ENCODE measurements at places on chromosomes 7 and 10.

GRCh38 chr10:5557799-5558771, 33.3 kb downstream of the CALML3 start:
- no peak for DNase-seq

GRCh38 chr10:97640868-97641811, 669 bp downstream of the PI4K2A start:
- DNase-seq, result peak; percentile 5

- DNase-seq, result no peak
Observed at GRCh38 chr7:152862856-152863255, 103.3 kb downstream of the ACTR3B start.

- DNase-seq, result no peak
Observed at GRCh38 chr7:74149603-74150002, 24.6 kb upstream of the EIF4H start.

- DNase-seq, result no peak
Observed at GRCh38 chr10:87503886-87504285, 807 bp upstream of the MINPP1 start.

- no peak for DNase-seq
Observed at GRCh38 chr10:51000164-51000563, 74.1 kb upstream of the PRKG1 start.

- DNase-seq, result no peak
Observed at GRCh38 chr7:121525155-121525819, 129.2 kb upstream of the FAM3C start.

- no peak for DNase-seq
Observed at GRCh38 chr10:60669501-60669900, 108.8 kb upstream of the CDK1 start.

DNA sequence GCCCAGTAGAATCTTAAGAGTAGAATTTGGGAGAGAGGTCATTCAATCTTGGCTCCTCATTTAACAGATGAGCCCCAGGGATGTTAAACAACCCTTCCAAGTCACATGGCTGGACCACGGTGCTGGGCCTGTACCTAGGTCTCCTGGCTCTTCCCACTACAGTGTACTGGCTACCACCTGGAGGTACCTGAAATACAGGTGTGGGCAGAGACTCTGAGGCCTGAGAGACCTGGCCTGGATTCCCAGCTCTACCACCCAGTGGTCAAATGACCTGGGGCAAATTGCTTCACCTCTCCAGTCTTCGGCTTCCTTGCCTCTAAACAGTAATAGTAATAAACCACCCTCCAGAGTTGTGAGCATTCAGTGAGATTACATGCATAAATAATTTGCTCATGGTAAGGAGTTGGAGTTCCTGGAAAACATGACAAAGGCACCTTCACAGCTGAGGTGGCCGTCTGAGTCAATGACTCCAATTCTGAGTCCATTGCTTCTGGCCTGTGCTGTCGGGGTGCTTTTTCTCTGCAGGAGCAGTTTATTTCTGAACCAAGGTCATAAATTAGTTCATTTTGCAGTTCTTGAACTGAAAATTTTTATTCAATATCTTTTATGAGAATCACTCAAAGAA, 2.7 kb downstream of the GOT1 start:
- no peak for DNase-seq

- DNase-seq, result no peak
Observed at GRCh38 chr10:22934726-22935125, 6.9 kb downstream of the ARMC3 start.

GRCh38 chr10:119640875-119641526, 10.2 kb upstream of the BAG3 start:
- DNase-seq, result no peak

- no peak for DNase-seq
Observed at GRCh38 chr10:48452879-48453412, 146.5 kb downstream of the MAPK8 start.

DNA sequence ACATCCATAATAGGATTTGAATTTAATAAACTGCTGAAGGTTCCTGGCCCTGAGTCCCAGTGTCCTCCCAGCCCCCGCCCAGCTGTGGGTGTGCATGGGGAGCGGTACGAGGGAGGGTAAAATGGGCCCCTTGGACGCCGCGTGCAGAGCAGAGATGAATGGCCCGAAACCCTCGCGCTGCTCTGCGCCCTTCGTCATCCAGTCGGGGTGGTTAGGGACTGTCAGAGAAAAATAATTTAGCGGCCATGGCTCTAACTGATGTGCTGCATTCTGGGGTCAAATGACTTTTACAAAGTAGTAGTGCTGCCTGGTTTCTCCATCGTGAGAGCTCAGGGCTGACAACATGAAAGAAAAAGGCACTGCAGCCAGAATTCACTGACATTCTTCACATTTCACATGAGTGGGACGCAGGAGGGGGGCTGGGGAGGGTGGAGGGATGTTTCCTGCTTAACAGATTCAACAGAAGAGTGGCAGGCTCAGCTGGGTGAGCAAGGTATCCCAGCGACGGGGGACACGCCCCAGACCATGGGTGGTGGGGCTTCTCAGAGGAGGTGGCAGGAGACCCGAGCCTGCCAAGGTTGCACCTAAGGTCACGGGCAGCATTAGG, 304.5 kb downstream of the WDR37 start:
- DNase-seq, result no peak

Data from stimulated activated CD4-positive, alpha-beta T cell treated with anti-CD3 and anti-CD28 coated beads, Interleukin-4, amount 100 ng/mL, for 48 hours (primary cell).